Naive thymus-derived CD8-positive, alpha-beta T cell (primary cell): ENCODE measurements at places on chromosomes 7 and 10. TPM values are rescaled to one million over a fixed set of nuclear protein-coding genes. Genes with fewer than 3 reads are reported as not detected.

DNA sequence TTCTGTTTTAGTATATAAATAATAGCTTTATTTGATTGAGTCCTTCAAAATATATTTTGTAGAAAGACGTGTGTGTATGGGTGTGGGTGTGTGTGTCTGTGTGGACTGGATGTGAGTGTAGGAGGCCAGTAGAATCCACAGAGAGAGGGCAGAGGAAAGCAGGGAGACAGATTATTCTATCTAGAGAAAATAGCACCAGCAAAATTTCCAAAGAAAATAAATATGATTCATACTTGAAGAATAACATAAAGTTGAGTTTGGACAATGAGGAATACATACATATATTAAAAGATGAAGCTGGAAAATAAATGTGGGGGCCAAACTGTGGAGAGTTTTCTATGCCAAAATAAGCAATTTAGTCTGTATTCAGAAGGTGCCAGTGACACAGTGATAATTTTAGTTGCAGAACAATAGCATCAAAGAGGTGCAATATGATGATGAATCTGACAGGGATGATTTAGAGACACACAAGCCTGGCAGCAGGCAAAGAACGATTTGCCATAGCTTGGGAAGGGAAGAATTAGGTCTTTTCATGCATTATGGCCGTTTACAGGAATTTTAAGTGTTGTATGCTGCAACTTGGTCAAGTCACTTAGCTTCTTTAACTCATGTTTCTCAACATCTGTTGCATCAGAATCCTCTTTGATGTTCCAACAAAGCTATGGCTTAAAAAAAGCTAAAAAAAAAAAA is 121.3 kb downstream of the SEMA3A start:
- DNase-seq: no peak
- peaks cover 3% of the 10 kb centered on the region for H3K4me1 ChIP-seq
- H3K27me3 ChIP-seq: no peaks in the 10 kb centered on the region

DNA sequence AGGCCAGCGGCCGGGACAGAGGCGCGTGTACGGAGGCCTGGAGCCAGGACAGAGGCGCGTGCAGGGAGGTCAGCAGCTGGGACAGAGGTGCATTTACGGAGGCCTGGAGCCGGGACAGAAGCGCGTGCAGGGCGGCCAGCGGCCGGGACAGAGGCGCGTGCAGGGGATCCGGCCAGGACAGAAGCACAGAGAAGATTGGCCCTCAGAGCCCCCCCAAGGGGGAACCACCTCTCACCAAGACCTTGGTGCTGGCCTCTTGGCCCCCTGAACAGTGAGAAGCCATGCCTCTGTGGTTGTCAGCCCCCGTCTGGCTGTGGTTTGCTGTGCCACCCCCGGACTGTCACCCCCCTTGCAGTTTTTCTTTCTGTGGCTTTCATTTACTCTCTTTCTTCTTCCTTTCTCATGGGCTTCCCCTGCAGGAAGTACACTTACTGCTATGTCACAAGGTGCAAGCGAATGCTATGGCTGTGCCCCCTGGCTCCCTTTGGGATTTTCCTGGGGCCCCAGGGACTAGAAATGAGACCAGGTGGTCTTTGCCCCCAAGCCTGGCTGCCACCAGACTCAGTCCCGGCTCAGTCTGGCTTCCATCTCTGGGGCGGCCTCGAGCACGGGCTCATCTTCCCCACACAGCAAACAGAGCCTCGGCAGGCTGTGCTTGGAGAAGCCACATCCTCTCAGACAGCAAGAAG is 41.1 kb downstream of the INSIG1 start:
- peak overlapping the region; percentile 58 for H3K27ac ChIP-seq
- peak overlapping the region; percentile 90 for H3K4me3 ChIP-seq
- no peaks in the 10 kb centered on the region for H3K36me3 ChIP-seq
- peaks cover 20% of the 10 kb centered on the region for H3K4me1 ChIP-seq
- no peaks in the 10 kb centered on the region for H3K27me3 ChIP-seq
- DNase-seq: peak; percentile 52

GRCh38 chr10:127117125-127117524 is 79.3 kb downstream of the INSYN2A start:
- DNase-seq: no peak
- H3K4me1 ChIP-seq: no peaks in the 10 kb centered on the region
- H3K27ac ChIP-seq: no peak overlapping the region
- H3K36me3 ChIP-seq: no peaks in the 10 kb centered on the region

- no peak for DNase-seq
- H3K27me3 ChIP-seq: no peaks in the 10 kb centered on the region
- no peak overlapping the region for H3K27ac ChIP-seq
- H3K36me3 ChIP-seq: no peaks in the 10 kb centered on the region
Measured at GRCh38 chr7:23264916-23265458, 18.4 kb downstream of the GPNMB start.

PTF1A gene
- total RNA-seq: not detected

- no peaks in the 10 kb centered on the region for H3K4me1 ChIP-seq
- H3K27me3 ChIP-seq: peaks cover 5% of the 10 kb centered on the region
- H3K27ac ChIP-seq: no peak overlapping the region
- peak; percentile 5 for DNase-seq
- no peak overlapping the region for H3K4me3 ChIP-seq
- H3K36me3 ChIP-seq: no peaks in the 10 kb centered on the region
Measured at GRCh38 chr10:15744217-15744865, 24.6 kb upstream of the ITGA8 start.

UBE2D4 gene
- 7.0 TPM for total RNA-seq

DNA sequence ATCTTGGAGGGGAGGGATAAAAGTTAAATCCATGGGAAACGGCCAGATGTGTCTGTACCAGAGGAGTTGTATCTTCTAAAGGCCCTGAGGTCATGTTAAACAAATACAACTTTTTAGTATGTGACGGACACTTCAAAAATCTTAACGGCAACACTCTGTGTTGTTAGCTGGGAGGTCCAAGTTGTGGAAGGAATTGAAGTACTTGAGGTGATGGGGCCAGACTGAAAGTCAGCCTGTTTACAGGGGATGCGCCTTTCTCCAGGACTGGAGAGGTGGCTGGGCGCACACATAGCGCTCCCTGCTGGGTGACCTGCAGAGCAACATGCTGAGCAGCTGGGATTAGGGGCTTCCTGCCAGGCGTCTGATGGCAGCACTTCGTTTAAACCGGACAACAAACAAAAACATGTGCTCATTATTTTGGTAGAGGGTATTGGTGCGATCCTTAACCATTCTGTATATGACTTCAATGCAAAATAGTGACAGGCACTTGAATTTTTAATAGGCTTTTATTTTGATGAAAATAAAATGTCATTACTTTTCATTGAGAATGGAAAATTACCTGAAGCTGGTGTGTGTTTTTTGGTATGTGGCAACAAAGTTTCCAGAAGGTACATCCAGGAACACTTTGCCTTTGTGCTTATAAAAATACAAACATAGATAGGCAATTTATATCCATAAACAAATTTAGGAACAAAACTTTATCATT is 198.2 kb downstream of the MLLT10 start:
- DNase-seq: no peak
- peaks cover 16% of the 10 kb centered on the region for H3K36me3 ChIP-seq
- peaks cover 24% of the 10 kb centered on the region for H3K4me1 ChIP-seq
- H3K4me3 ChIP-seq: no peak overlapping the region

SERPINE1 gene
- total RNA-seq: 0.11 TPM

BLNK gene
- 5.2 TPM for total RNA-seq

DNA sequence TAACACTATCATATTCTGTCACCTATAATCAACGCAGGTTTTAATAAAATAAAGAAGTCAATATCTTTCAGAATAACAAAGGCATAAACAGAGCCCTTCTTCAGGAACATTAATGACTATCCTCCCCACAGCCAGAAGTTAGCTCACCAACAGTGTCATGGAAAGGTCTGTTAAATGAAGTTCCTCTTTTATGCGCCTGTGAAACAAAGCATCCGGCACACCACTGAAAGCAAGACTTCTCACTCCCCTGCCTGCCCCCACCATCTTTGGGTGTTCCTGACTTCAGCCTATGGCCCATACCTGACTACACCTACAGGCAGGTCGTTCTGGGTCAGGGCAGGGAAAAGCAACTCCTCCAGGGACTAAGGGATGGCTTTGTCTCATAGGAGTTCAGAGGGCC is 205.4 kb downstream of the FANK1 start:
- no peak overlapping the region for H3K4me3 ChIP-seq
- no peaks in the 10 kb centered on the region for H3K27me3 ChIP-seq
- H3K36me3 ChIP-seq: no peaks in the 10 kb centered on the region
- H3K4me1 ChIP-seq: peaks cover 4% of the 10 kb centered on the region

DNA sequence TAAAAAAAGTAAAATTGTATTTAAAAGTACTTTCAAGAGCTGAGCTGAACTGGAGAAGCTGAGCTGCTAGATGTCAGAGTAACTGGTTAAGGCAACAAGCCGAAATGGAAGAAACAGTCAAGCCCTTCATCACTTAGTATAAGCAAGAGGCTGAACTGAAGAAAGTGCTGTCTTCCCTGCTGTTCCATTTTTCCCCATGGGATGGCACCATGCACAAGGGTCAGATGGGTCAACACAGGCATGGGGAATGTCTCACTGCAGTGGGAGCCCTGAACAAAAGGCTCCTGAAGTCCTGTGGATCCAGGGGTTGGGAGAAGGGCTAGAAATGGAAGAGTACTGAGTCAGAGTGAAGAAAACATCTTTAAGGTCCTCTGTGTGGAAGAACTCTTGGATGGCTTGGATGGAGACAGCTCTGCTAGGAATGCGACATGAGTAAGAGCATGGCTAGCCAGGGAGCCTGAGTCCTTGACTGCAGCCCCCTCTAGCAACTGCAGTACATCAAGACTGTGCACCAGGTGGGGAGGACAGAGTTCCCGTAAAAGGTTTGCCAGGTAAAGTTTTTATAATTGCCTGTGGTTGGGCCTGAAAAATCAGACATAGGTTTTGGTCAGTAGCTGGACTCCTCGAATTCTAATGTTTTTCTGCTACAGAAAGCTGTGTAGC is 348.3 kb downstream of the GPR158 start:
- H3K4me3 ChIP-seq: no peak overlapping the region
- no peaks in the 10 kb centered on the region for H3K27me3 ChIP-seq
- no peaks in the 10 kb centered on the region for H3K4me1 ChIP-seq
- DNase-seq: no peak
- H3K27ac ChIP-seq: no peak overlapping the region

DNA sequence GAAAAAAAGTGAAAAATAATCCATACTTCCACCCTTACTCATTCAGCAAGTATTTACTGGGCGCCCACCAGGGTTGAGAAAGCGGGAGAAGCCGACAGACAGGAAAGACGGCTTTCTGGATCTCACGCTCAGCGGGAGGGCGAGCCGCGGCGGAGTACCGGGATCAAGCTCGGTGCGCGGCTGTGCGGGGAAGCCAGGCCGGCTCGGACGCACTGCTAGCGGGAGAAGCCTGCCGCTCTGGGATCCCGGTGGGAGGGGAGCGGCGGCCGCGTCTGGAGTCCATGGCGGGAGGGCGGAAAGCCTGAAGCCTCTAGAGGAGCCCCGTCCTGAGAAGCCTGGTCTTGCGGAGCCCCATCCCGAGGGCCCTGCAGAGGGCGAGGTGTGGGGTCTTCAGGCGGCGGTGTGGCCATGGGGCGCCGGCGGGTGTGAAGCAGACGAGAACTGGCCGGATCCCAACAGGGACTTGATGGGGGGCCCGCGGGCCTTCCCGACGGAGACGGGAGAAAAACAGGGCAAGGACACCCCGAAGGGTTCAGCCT is 82.9 kb downstream of the VIPR2 start:
- no peaks in the 10 kb centered on the region for H3K36me3 ChIP-seq
- no peaks in the 10 kb centered on the region for H3K27me3 ChIP-seq
- H3K4me1 ChIP-seq: no peaks in the 10 kb centered on the region
- DNase-seq: no peak

DNA sequence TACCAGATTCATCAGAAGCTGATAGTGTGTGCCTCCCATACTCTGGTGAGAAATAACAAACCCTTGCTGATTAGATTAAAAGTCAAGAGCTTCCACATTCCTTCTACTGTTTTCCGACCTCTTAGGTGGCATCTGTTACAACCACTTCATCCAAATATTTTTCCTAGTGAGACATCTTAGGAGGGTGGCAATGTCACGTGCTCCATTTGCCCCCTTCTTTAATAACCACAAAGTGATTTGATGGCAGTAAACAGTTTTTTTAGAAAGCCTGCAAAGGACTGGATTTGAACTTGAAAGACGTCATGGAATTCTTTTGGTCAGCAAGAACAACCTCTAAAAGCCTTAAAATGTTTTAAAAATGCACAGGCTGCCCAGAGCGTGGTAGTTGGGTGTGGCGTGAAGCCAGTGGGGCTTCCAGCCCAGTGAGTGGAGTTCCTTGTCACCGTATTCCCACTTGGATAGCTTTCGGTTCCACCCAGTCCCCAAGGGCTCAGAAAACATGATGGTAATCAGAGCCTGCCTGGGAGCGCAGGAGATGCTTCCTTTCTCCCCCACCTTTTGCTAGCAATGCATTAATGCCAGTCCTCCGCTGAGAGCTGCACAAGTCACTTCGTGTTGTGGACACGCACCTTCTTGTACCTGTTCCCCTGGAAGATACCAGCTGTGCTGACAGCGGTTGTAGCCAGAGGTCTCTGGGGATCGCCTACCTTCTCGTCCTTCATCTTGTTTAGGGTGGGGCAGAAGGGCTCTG is 256.4 kb downstream of the KIAA1217 start:
- no peak overlapping the region for H3K27ac ChIP-seq
- H3K36me3 ChIP-seq: no peaks in the 10 kb centered on the region
- no peak for DNase-seq
- H3K4me1 ChIP-seq: peaks cover 6% of the 10 kb centered on the region
- peaks cover 5% of the 10 kb centered on the region for H3K27me3 ChIP-seq

- no peak for DNase-seq
- H3K4me3 ChIP-seq: no peak overlapping the region
- no peaks in the 10 kb centered on the region for H3K36me3 ChIP-seq
- no peak overlapping the region for H3K27ac ChIP-seq
Measured at GRCh38 chr10:10133281-10133680, 884.4 kb upstream of the CELF2 start.

DNA sequence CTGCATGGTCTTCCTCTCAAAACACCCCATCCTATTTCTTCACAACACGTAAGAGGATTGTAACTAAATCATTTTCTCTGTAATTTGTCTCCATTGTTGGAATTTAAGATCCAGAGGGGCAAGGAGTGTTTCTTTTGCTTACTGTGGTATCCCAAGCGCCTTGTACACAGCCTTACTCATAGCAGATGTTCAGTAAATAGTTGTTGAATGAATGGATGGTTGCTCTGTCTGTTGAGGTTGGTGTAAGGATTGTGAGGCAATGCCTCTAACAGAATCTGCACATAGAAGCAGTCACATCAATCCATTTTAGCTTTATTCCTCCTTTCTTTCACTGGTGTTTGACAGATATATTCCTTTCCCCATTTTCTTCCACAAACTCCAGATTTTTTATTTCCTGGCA is 90.1 kb downstream of the ZNF365 start:
- H3K4me1 ChIP-seq: no peaks in the 10 kb centered on the region
- no peaks in the 10 kb centered on the region for H3K36me3 ChIP-seq
- no peak overlapping the region for H3K4me3 ChIP-seq
- no peak for DNase-seq
- no peak overlapping the region for H3K27ac ChIP-seq
